GM12892 (cell line): ENCODE measurements at places on chromosomes 13 and 19.
A peak's percentile ranks its signal among the peaks of the same experiment; 100 is the strongest.

GRCh38 chr19:16013851-16014840, 62.1 kb upstream of the TPM4 start:
- no peak for DNase-seq

GRCh38 chr19:36032251-36033104, at the start of gene CLIP3:
TSS of gene CLIP3 (minus strand) at chr19:36032873. CDS start at chr19:36032357, 516 bp downstream.
- peak; percentile 68 for DNase-seq

DNA sequence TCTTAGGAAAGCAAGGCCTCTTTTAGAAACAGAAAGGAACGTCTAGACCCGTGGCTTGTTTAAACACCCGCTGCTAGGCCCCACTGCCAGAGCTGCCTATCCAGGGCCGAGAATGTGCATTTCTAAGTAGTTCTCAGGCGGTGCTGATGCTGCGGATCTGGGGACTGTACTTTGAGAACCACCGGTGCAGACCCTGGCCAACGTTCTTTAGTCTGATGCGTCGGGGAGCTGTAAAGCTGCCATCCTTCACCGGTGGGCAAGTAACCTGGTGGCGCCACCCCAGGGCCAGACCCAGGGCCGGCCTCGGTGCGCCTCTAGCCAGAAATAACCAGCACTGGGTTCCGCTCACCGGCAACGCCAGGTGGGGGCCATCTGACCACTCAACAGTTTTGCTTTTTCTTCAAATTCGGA, 47.1 kb downstream of the TGDS start:
- DNase-seq, result no peak

- DNase-seq, result no peak
Observed at GRCh38 chr13:64332048-64332447, 2898.1 kb downstream of the PCDH9 start.

- no peak for DNase-seq
Observed at GRCh38 chr19:51131780-51132680, 7.3 kb downstream of the SIGLEC9 start.

GRCh38 chr13:29758531-29759114, 91.8 kb downstream of the UBL3 start:
- peak; percentile 36 for DNase-seq

DNA sequence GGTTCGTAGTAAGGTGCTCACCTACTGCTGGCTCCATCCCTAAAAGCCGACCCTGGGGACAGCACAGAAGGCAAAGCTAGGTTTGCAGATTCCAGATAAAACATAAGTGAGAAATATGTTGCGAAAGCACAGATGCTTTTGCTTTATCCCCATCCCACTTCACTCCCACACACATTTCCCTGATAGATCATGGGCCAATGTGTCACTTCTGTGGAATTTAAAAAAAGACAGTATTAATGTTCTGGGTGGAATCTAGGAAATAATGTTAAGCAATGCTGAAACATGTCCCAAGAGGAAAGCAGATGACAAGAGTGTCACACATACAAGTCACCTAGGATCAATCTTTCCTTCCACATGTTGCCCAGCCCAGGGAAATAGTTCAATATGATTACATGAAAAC, 661.0 kb upstream of the MIR17HG start:
- DNase-seq, result no peak

- DNase-seq, result no peak
Observed at GRCh38 chr19:8117991-8118390, 31.4 kb downstream of the FBN3 start.

GRCh38 chr19:18328340-18329034, 5.6 kb upstream of the LSM4 start:
- DNase-seq, result peak; percentile 90

- DNase-seq, result no peak
Observed at GRCh38 chr13:25738342-25739196, 313.2 kb downstream of the SHISA2 start.

- no peak for DNase-seq
Observed at GRCh38 chr13:106690779-106691178, 122.8 kb upstream of the ARGLU1 start.

DNA sequence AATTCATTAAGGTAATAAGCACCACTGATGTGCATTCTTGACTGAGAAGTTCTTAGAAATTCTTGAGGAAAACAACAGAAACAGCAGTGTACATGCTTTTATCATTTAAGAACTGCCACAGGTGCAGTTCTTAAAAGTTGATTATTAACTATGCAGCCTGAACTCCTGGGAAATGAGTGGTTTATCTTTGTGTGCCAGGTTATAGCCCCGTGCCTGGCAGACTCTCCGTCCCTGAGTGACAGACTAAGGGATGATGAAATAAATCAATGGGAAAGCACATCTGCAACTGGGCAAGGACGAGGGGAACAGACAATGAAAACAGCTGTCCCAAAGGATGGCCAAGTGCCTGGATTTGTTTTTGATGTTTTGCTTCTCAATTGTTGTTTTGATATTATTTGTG, 84.4 kb upstream of the SPATA13 start:
- DNase-seq, result no peak

GRCh38 chr13:26486550-26486949, 70.9 kb upstream of the WASF3 start:
- no peak for DNase-seq

DNA sequence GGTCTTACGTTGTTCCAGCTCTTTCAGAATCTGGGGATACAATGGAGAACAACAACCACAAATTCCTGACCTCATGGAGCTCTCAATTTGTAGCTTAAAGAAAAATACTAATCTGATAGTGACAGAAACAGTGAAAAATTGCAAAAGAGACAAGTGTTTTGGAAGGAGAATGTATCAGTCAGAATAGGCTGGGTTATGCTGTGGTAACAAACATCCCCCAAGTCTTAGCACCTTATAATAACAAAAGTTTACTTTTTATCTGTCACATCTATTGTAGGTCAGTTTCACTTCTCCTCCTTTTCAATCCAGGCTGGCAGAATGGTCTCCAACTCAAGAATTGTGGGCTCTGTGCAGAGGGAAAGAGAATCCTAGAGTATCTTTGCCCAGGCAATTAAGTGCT, 9.5 kb downstream of the FAM187B start:
- DNase-seq, result no peak

- DNase-seq, result no peak
Observed at GRCh38 chr19:55690109-55690768, 15.2 kb downstream of the EPN1 start.

- DNase-seq, result no peak
Observed at GRCh38 chr13:39530916-39531315, 72.1 kb downstream of the LHFPL6 start.

DNA sequence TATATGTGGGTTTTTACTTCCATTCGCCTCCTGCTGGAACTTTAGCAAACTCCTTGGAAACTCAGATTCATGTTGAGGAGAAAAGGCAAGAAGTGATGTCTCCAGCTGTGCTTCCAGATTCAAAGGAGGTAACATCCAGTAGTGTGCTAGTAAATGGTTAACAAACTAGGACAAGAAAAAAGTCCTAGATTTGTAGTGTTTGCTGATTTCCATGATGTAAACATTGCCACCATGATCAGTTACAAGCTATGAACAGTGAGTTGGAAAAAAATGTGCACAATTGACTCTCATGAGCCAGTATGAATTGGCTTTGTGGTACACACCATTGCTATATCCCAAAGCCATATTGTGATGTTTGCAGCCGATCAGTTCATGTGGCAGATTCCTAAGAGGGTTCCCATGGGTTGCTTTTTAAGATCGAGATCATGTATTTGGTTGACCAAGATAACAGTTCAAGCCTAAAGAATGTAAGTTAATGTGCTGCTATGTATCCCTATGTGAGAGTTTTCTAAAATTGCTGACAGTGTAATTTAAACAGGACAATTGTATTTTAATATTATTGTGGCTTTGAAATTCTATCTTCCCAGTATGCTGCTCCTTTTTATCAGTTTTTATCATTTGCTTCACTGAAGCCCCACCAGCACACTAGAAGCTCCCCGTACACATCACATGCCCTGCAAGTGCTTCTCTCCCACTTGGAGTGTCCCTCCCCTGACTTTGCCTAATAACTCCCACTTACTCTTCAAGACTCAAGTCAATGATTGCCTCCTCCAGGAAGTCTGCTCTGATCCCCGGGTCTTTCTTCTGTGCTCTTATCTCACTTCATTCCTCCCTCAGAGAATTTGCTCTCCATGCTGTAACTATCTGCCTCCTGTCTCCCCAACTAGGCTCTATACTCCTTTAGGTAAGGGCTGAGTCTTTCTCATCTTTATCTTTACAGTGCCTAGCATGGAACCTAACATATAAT, 148.3 kb downstream of the RGCC start:
- no peak for DNase-seq

- DNase-seq, result no peak
Observed at GRCh38 chr19:2865334-2866100, 1.6 kb upstream of the ZNF556 start.

DNA sequence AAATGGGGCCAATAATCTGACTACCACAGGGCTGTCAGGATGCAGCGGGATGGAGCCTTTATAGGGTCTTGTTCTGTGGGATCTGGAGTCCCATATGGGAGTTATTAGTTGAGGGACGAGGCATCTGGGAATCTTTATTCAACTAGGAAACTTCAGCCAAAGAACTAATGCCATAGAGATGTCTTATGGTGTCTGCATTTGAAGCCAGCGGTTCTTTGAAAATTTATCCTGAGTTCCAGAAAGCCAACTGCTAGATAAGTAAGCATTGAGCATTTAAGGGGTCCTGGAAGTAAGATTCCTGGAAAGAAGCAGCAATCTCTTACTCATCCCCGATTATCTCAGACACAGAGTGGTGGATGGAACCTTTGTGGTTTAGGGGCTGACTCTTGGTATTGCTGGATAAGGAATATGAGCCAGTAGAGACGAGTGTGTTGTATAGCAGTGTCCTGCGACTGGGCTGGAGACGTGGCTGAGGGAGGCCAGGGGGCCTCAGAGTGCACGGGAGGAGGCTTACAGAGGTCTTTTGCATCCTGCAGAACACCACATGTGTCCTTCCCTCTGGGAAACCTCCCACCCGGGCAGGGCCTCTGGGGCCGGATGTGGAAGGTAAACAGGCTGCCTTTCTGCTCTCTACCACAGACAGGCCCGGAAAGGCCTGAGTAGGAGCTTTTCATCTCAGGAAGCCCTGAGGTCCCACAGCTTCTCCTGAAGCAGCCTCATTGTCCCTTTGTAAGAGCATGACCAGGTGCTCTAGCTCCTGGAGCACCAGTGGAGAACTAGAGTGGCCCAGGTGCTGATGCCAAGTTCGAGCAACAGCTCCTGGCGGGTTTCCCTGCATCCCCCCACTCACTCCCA, 28.8 kb downstream of the ACTN4 start:
- no peak for DNase-seq

DNA sequence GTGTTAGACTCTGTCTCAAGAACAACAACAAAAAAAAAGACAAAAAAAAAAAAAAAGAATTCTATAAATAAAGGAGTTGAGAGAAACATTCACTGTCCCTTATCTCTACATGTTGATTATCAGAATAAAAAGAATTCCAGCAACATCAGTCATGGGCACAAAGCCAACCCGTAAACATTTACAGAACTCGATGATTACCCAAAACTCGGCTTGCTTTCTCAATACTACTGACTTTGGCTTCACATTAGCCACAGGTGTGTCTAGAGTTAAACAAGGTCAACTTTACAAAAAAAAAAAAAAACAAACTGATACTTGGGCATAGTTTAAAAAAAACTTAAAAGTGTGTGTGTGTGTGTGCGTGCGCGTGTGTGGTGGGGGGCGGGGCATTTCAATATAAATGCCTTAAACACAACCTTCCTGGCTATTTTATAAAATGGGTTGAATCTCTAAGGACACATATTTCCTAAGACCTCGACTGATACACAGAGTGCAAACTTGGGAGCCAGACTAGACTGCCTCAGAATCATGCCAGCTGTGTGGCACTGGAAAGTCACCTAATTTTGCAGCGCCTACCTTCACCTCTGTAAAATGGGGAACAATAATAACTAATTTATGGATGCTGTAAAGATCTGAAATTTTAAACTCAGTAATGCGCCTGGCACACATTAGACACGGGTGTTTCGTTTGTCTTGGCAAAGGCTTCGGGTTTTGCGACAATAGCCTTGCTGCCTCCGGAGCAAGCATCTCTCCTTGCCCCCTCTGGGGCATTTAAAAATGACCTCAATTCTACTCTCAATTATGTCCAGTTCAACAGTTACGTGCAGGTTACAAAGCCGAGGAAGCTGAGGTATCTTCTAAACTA, 922 bp downstream of the EBPL start:
- DNase-seq, result no peak

DNA sequence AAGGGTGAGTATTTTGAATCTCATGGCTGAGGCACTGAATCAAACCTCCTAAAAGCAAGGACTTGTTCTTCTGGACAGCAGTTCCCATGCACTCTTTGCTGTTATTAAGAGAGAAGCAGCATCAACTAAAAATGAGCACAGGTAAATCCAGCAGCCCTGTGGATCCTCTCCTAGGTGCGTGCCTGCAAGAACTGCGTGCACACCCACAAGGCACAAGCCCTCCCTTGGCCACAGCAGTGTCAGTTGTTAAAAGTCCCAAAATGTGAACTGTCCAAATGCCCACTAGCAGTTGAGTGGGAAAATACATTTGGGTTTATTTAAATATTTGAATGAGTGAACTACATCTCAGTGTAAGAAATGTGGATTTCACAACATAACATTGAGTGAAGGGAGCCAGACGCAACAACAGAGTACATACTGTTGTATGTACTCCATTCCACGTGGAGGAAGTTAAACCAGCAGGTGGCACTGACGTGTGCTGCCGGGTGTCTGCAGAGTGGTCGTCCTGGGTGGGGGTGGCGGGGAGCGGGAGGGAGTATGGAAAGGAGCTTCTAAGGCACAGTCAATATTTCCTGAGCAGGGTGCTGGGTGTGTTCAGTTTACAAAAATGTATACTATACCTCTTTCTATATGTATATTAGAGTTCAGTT, 266.4 kb downstream of the NALCN start:
- no peak for DNase-seq

GRCh38 chr13:51632591-51633362, 48.5 kb downstream of the WDFY2 start:
- no peak for DNase-seq

DNA sequence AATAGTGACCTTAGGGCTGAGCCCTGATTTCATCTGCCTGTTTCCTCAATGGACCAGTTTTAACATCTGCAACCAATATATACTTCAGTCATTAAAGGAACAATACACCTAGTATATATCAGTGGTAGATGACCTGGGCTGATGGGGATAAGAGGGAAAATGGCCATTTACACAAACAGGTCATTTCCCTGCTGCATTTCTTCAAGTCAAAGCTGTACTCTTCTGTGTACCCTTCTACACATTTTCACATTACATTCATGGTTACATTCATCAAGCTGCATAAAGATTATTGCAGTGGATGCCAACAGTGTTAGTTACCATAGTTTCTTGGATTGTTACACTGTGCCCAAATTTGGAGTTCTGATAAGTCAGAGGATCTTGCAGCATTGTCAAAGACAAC, 81.2 kb upstream of the RAP2A start:
- DNase-seq, result no peak

GRCh38 chr13:35514801-35515502, 38.5 kb upstream of the MAB21L1 start:
- no peak for DNase-seq
